ENCODE measurements at places on chromosomes 7 and 10.

GRCh38 chr7:140230861-140231770 is 54.3 kb upstream of the KDM7A start:
- no peak for DNase-seq

DNA sequence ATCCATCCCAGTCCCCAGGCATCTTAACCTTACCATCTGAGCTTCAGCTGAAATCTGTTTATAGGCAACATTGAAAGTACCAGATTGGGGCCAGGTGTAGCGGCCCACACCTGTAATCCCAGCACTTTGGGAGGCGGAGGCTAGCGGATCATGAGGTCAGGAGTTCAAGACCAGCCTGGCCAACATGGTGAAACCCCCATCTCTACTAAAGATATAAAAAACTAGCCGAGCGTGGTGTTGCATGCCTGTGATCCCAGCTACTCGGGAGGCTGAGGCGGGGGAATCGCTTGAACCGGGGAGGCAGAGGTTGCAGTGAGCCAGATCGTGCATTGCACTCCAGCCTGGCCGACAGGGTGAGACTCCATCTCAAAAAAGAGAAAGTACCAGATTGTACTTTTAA is 39.0 kb downstream of the CRCP start:
- no peak for DNase-seq

DNA sequence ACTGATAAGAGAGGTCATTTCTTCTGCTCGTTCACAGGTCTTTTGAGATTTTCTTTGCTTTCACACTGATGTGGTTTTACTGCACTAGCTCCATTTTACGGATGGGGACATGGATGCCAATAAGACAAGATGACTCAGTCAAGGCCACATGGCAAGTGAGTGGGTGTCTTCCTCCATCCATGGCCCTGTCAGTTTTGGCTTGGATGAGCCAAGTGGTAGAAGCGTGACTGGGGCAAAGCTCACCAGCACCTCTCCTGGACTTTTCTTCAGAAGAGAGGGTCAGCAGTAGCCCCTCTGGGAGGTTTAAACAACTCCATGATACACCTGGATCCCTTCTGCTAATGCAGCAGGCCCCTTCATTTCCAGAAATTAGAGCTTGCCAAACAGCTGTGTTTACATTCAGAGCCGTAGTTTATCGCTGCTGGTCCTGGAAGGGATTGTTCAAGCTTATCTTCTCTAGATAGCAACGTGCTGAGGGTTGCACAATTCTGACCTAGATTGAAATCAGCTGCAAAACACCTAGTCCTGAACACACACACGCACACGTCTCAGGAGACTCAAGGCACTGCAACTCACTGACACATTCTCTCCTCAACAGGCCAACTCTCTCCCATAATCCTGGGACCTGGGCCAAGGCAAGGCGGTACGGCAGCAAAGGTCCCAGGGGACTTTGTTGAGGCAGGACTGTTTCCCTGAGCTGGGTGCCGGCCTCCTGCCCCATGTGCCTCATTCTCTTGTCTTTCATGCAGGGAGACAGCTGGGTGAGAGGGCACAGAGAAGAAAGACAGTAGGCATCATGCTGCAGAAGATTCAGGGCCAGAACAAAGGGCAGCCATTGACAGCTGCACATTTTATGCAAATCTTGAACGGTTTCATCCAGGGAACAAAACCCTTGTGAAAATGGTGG is 14.2 kb upstream of the PDCD4 start:
- DNase-seq: no peak

DNA sequence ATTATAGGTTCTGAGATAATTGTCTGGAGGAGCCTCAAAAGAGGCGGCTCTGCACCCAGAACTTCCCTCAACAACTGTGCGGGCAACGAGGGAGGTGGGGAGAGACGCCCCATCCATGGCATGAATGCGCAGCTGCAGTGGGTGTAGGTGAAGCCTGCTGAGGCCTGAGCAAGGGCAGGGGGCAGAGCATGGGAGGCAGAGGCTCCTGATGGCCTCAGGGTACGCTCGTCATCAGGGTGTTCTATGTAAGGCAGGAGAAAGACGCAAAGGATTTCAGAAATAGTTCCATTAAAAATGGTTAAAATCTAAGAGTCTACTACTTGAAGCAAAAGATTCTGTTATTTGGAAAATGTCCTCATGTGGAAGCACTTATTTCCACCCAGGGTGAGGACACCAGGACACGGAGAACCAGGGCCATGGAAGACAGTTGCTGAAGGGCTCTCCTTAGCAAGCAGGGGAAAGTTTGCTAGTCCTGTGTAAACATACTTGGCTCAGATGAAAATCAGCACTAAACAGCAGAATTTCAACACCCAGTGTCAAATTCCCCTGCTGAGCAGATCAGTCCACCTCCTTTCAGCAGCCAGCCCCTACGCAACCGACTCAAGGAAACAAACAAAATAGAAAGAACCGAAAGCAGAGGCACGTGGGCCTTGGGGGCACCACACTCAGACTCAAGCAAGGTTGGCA is 18.9 kb downstream of the INSIG1 start:
- no peak for DNase-seq

- DNase-seq: no peak
Measured at GRCh38 chr7:135913404-135913803, 63.8 kb downstream of the MTPN start.

DNA sequence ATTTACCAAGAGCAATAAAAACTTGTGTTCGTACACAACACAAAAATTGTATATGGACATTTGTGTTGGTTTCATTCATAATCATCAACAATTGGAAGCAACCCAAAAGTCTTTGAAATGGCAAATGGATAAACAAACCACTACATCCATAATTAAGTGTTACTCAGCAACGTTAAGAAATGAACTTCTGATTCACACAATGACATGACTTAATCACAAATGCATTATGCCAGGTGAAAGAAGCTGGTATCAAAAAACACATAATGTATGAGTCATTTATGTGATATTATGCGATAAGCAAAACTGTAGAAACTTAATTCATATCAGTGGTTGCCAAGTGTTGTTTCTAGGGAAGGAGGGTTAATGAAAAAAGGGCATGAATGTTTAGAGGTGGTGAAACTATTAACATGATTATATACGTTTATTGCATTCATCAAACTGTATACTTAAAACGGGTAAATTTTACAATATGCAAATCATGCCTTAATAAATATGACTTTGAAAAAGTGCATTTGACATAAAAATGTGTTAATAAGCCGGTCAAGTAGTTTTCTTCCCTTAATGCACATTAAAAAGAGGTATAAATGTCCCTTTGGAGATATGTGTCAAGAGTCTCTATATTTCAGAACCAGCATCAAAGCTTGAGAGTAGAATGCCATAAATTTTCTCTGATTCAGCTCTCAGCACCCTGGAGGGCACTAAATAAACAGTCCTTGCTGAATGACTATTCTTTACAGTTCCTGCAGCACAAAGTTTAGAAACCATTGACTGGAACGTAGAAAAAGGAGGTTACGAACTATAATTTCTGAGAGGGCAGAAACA is 84.8 kb upstream of the GRM3 start:
- no peak for DNase-seq

DNA sequence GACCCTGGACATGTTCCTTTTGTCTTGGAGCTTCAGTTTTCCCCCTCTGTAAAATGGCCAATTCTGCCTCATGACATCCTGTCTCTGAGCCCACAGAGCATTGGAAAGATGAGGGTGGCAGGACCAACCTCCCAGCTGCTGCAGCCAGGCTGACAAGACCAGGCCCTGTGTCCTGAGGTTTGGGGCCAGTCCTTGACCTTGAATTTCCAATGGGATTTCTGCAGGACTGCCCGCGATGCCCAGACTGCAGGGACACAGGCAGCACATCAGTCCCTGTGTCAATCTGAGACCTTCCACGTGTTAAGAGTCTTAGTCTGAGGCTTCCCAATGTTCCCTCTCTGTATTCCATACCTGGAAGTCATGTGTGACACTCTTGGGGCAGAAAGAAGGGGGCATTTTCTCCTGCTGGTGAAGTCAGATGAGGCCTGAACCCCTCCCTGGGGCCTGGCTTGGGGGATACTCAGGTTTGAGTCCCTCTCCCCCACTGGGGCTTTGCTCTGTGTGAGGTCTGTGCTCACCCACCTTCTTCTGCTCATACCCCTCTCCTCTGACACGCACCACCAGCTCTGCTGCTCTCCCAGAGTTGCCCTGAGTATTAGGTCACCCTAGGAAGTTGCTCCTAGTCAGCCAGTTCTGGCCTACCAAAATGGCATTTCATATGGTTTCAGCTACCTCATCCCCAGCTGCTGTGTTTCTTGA is 79.2 kb downstream of the ADCY1 start:
- DNase-seq: no peak

GRCh38 chr7:125355899-125356298 is 426.3 kb upstream of the POT1 start:
- DNase-seq: no peak

DNA sequence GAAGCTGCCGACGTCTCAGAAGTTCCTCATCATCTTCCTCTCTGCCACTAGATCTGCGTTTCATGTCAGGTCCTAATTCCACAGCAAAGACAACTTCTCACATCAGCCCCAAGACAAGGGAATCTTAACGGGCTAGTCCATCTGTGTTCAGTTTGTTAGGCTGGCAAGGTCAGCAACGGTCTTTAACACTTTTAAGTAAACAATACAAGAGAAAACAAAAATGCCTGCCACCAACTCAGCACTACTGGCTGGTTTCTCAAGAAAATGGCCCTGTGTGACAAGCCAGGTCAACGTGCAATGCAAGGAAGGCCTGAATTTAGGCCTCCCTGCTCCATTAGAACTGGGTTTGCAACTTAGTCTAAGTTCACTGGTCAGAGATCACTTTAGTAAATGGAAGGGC is 41.0 kb upstream of the AFAP1L2 start:
- DNase-seq: no peak

GRCh38 chr10:72611783-72612182 is 14.1 kb downstream of the MICU1 start:
- DNase-seq: no peak

GRCh38 chr7:55061726-55062499 is 43.1 kb downstream of the EGFR start:
- DNase-seq: no peak

DNA sequence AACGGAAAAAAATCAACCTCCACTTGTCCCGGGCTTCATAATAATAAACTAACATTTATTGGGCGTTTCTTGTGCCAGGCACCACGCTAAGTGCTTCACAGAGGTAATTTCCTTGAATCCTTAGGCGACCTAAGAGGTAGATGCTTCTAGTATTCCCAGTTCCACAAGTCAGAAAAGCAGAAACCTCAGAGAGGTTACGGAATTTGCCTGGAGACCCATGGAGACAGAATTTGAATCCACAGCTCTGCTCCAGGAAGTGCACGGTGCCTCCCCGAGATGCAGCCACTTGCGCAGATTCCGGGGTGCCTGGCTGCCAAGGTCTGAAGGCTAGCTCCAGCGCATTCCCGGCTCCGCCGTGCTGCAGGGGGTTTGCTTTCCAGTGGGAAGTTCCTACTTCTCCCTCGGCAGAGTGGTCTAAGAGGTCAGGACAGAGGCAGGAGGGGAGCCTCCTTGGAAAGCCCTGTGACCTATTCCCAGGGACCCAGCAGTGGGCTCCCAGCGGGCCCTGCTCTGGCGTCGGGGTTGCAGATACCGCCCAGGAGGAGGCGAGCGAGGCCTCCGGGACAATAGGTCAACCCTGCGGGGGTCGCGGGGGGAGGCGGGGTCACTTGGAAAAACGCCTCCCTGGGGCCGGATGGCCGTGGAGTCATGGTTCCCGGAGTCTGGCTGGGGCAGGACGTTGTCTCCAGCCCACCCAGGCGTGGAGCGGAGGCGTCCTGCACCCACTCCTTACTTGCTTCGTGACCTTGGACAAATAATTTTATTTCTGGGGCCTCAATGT is 10.1 kb upstream of the NKX2-3 start:
- DNase-seq: no peak

- DNase-seq: no peak
Measured at GRCh38 chr7:22630069-22630468, 96.9 kb upstream of the IL6 start.

DNA sequence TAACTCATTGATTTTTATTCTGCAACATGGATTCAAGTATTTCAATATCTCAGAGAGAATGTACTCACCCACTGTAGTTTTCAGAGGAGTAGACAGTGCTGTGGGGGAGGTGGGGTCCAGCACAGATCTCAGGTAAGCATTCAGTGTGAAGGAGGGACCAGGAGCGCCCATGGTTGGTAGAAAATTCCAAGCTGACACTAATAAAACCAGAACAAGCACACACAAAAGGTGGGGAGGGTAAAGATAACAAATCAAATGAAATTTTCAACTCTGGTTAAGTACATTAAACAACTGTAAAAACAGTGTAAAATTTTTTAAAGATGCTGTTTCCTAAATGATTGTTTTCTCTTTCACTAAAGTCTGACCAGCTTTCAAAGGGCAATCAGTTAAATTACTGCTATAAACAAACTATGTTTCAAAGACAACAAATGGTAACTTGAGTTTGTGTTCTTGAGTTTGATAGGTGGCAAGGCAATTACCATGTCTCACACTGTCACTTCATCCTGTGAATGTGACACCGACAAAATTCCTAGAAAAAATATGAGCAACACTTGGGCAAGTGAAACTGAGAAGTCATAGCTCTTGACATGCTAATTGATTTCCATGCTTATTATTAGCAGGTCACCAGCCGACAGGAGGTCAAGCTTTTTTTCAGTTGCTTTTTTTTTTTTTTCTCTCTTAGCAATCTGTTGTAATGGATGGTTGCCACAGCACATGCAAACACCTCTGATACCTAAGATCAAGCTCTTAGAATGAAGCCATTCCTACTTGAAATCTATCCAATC is 205.8 kb upstream of the SLC26A5 start:
- DNase-seq: no peak

DNA sequence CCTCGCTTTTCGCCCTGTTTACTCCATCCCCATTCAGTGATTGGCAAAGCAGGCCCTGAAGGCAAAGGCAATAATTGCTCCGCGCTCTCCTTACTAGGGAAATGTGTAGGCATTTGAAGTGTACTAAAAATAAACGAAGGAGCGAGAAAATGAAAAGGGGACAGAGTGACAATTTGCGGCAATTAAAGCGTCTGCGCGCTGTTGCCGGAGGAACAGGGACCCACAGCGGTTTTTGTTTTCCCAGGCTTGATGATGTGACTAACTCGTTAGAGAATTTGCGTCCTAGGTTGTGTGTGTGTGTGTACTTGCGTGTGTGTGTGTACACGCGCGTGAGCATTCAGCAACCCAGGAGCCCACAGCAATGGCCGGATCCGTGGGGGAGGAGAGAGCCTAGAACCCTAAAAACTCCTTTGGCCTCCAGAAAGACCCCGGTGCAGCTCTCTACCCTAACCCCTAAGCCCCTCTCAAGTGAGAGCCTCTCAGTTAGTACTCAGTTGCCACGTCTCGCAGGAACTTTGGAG is 7.8 kb upstream of the DLX6 start:
- DNase-seq: no peak

DNA sequence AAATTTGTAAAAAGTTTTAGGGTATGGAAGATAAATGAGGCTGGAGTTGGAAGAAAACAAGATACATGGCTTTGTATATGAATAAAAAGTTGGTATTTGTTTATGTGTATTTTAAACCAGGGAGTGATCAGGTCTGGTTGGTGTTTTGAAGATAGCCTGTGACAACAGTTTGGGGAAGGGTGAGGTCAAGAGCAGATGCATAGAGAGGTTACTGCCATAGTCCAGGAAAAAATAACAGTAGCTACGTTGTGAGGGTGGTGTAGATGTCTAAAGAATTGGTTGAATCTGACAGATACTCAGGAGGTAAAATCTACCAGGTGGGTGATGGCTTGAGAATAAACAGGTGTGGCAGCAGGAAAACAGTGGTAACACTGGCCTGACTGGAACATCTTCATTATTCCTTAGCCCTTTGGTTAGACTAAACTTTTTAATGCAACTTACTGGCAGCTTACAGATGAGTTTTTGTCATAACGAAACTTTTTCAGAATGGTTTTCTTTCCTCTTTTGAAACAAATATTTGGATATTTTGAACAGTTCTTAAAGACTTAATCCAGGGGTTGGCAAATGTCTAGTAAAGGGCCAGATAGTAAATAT is 25.5 kb downstream of the ZNRF2 start:
- no peak for DNase-seq

Data from substantia nigra (tissue), 51 donors.